Dorsolateral prefrontal cortex (tissue), 122 donors: ENCODE measurements at places on chromosomes 12 and 14.
A peak's percentile ranks its signal among the peaks of the same experiment; 100 is the strongest.

DNA sequence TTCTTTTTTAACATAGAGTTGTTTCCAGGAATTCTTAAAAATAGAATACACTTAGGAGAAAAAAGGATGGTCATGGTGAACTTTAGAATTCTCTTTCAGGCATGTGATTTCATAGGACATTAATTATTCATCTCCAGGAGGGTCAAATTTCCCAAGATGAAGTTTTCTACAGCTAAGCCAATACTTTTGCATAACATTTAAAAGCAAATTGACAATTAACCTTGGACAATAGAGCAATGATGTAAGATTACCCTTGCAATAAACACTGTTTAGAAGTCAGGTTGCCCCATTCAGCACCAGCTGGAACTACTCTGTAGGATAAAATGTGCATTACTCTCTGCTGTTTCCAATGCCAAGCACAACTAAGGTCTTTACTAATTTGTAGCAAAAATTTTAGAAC lies 49.5 kb downstream of the SIX1 start:
- DNase-seq: no peak

DNA sequence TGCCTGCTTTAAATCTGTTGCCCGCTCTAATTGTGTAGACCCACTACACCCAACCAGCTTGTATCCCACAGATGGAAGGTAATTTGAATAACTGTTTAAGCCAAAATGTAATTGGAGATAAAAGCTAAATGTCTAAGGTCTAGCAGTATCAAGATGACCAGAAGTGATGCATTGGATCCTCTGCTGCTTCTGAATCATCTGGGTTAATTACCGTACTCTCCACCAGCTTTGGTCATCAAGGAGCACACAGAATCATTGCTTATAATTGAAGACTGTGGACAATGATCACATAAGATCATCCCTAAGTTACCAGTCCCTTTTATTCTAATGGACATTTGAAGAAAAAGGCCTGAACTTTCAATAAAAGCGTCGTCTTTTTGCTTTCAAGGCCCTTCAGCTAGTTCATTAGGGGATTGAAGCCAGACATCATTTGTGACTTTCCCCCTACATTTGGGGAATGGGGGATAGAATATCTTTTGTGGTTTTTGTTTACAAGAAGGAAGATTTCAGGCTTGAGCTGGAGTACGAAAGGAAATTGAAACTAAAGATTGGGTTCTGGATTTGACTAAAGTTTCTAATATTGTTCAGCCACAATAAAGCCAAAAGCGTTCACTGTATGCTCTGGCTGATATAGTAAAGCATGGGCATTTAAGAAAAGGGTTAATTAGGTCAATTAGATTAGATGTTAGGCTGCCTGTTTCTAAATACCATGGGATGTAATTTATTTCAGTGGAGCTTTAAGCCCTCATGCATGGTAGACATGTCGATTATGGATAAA lies 123.2 kb downstream of the CHST11 start:
- no peak for DNase-seq

DNA sequence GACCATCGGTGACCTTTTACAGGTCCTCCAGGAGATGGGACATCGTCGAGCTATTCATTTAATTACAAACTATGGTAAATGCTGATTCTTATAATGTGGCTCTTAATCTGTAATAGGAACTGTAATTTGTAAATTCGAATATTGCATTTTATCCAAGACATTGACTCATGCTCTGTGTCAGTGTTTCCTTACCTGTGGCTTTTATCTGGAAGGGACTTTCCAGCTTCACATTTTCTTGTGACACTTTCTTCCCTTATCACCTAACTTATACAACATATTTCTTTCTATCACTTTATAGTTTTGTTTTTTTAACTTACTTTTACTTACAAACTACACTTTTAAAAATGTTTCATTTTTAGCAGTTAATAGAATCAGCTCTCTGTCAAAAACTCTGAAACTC lies 14.8 kb downstream of the IRAK3 start:
- DNase-seq: no peak

DNA sequence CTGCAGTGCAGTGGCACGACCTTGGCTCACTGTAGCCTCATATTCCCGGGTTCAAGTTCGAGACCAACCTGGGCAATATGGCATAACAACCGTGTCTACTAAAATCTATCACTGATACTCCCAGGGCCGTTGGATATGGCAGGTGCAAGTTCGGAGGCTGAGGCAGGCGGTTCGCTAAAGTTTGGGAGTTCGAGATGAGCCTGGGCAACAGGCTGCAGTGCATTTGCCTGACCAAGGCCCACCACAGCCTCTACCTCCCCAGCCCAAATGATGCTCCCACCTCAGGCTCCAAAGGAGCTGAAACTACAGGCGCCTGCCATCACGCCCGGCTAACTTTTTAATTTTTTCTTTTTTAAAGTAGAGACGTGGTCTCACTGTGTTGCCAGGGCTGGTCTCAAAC lies 177.1 kb upstream of the ALG10B start:
- no peak for DNase-seq

DNA sequence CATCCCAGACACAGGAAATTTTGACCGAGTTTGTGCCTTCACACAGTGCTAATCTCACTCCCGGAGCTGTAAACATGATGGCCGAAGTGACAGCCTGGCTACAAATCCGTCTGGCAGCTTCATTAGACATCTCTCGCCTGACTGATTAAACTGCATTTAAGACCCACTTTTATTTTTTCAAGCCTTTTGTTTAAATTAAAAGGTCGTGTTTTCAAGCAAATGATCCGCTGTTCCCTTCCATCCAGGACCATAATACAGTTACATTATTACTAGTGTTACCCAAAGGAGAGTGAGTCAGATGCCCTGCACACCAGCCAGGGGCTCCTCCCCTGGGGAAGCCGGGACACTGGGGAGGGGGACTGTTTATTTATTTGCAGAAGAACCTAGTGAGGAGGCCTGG lies 200.2 kb downstream of the EXOC5 start:
- no peak for DNase-seq

DNA sequence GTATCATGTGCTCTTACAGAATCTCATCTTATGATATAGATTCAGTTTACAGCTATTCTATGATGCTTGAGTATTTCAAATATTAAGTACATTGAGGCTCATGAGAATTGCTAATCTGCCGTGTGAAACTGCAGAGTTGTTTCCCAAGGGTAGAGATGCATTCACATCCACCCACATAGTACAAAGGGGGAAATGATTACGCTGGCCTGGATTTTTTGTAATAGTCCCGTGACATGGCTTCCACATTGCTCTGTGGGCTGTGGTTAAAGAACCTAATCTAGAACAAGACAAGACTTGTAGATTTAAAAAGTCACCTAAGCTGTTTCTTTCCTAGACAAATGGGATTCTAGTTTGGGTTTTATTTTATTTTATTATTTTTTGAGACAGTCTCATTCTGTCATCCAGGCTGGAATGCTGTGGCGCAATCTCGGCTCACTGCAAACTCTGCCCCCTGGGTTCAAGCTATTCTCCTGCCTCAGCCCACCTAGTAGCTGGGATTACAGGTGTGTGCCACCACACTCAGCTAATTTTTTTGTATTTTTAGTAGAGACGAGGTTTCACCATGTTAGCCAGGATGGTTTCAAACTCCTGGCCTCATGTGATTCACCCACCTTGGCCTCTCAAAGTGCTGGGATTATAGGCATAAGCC lies 13.0 kb upstream of the RIOX1 start:
- no peak for DNase-seq

DNA sequence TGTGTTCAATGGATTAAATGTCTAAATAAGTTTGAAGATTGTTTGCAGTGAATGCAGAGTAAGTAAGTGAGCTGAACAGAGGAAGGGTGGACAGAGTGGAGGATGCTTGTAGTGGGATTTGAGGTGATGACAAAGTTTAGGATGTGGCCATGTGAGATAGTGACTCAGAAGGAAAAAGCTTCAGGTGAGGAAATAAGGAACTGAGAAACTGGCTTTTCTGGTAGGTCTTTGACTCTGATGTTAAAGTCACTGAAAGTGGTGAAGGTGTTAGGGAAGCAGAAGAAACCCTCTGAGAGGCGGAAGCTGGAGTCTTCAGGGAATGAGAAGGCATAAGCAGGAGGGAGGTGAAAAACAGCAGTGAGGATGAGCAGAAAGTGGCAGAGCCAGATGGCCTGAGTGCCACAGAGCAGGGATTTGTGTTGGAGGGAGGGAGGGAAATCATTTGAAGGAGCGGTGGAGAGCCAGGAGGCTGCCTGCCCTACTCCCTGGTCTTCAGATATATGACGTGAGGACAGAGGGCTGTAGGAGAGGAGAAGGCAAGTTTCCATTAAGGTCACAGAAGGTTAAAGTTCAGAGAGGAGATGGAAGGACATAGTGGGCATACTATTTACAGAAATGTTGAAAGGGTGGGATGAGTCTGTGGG lies 24.8 kb downstream of the RGS6 start:
- DNase-seq: no peak

- no peak for DNase-seq
These were observed 29.8 kb upstream of the RAP1B start for GRCh38 chr12:68580911-68581310.

DNA sequence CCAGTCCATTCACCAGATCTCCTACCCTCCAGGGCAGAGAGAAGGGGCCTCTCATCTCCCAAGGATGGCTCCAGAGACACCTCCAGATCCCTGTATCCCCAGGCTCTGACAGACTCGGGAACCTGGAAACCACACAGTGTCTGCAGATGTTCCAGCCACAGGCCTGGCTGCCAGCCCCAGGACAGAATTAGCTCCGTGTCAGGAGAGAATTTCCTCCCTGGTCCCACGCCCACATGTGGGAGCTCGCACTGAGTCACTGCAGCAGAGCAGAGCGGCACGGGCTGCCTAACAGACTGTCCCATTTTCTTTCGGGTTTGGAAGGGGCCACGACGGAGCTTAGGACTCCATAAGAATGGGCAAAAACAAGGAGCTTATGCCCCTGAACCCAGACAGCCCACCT lies 33.6 kb downstream of the CMKLR1 start:
- DNase-seq: peak; percentile 77

DNA sequence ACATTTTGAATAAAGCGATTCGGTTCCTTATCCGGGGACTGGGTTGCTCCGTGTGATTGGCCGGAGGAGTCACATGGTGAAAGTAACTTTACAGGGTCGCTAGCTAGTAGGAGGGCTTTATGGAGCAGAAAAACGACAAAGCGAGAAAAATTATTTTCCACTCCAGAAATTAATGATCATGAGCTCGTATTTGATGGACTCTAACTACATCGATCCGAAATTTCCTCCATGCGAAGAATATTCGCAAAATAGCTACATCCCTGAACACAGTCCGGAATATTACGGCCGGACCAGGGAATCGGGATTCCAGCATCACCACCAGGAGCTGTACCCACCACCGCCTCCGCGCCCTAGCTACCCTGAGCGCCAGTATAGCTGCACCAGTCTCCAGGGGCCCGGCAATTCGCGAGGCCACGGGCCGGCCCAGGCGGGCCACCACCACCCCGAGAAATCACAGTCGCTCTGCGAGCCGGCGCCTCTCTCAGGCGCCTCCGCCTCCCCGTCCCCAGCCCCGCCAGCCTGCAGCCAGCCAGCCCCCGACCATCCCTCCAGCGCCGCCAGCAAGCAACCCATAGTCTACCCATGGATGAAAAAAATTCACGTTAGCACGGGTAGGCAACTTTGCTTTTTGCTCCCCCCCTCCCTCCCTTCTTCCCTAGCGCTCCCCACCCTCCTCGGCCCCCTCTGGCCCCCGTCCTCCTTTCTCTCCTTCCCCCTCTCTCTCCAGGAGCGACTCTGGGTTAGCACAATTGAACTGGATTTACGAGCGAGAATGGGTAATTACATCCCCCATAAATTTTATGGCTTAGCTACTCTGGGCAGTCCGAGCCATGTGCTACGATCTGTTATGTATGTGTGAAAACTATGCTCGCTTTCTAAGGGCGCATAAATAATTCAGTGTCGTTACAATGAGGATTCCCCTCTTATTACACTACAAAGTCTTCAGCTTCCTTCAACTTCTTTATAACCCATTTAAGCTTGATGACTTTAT lies at the start of gene HOXC4:
HOXC4 (plus strand) TSS at position 85 of the 991 bp plus-strand sequence; CDS start at position 173, 88 bp downstream.
- DNase-seq: no peak

DNA sequence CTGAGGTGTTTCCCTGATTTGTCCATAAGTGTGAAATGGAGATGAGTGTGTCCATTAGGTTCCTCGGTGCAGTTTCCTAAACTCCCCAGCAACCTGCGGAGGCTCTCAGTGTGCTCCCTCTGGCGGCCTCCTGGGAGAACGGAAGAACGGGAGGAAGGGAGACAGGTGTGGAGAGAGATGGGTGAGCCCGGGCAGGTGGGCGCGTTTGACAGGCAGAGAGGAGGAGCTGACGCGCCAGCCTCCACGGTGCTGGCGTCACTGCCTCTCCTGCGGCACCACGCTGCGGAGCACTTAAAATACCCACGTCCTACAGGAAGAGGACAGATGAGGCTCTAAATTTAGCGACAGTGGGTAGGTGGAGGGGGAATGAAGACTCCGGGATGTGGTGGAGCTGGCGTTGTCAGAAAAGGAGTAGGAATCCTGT lies 26.8 kb upstream of the PEX5 start:
- DNase-seq: peak; percentile 73

DNA sequence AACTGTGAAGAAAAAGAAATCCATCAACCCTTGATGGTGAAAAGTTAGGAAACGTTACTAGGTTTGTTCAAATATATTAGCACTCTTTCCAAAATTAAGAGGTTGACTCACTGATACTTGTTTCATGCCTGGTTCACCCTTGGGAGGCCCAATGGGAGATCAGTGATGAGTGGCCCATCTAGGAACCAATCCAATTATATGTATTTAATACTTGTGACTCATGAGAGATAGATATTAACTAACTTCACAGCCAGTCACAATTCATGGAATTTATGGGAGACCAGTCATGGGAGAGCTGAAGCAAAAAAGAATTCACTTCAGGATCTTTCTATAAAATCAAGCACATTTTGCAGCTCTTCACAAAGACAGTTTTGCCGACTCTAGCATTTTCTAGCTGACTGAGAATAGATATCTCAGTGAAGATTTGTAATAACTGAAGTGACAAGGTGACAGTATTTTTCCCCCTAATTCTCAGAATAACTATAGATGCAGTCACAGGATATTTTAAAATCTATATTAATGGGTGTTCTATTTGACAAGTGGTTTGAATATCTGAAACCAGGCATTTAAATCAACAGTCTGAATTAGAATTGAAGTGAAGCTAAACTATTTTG lies 230.2 kb downstream of the EPS8 start:
- DNase-seq: no peak

- peak; percentile 90 for DNase-seq
These were observed 963 bp downstream of the ATL1 start for GRCh38 chr14:50560931-50561285.

DNA sequence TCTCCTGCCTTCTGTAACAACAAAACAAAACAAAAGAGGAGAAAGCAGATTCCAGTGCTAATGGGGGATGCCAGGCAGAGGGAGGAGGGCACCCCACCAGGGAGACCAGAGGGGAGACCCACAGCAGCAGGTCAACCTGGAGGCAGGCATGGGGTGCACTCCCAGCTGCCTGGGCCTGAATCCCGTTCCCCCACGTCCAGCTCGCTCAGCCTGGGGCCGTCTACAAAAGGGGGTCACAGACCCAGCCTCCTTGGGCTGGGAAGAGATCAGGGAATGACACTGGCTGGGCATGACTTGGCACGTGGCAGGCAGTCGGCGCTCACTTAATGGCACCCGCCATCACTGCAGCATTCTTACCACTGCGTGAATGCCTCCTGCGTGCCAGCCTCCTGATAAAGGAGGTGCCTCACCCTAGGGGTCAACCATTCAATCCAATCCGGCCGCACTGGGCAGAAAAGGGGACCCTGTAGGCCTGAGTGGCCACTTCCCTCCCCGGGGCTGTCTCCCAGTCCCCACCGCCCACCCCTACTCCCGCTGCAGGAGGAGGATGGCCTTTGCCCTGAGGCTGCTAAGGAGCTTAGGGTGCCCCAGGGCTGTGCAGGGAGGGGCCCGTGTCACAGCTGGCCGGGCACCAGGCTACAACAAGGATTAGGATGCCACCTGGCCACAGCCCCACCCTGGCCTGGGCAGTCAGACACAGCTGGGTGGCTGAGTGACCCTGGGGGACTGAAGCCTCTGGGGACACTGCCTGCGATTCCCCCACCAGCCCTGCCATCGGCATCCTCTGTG lies 87.5 kb downstream of the NCOR2 start:
- no peak for DNase-seq
